Large intestine (tissue), 12 donors: ENCODE measurements at places on chromosomes 16 and 17. TPM values are rescaled to one million over a fixed set of nuclear protein-coding genes. Genes with fewer than 3 reads are reported as not detected.

Gene DNASE1L2
- polyA plus RNA-seq: 0.91 TPM

Gene ICAM2
- 15.1 TPM for polyA plus RNA-seq

Gene TNP2
- not detected for polyA plus RNA-seq

Gene CORO1A
- 36.7 TPM for polyA plus RNA-seq

Gene CLEC19A
- not detected for polyA plus RNA-seq

Gene GFER
- polyA plus RNA-seq: 48.5 TPM

Gene OR4D1
- polyA plus RNA-seq: 0.01 TPM

Gene CDC6
- 11.8 TPM for polyA plus RNA-seq

Gene KRT26
- not detected for polyA plus RNA-seq

Gene CYBA
- 195 TPM for polyA plus RNA-seq

Gene FAM83G
- polyA plus RNA-seq: 35.6 TPM

Gene DNAI2
- 0.07 TPM for polyA plus RNA-seq

Gene PITPNM3
- 1.4 TPM for polyA plus RNA-seq

Gene SLC25A10
- 42.2 TPM for polyA plus RNA-seq

DNA sequence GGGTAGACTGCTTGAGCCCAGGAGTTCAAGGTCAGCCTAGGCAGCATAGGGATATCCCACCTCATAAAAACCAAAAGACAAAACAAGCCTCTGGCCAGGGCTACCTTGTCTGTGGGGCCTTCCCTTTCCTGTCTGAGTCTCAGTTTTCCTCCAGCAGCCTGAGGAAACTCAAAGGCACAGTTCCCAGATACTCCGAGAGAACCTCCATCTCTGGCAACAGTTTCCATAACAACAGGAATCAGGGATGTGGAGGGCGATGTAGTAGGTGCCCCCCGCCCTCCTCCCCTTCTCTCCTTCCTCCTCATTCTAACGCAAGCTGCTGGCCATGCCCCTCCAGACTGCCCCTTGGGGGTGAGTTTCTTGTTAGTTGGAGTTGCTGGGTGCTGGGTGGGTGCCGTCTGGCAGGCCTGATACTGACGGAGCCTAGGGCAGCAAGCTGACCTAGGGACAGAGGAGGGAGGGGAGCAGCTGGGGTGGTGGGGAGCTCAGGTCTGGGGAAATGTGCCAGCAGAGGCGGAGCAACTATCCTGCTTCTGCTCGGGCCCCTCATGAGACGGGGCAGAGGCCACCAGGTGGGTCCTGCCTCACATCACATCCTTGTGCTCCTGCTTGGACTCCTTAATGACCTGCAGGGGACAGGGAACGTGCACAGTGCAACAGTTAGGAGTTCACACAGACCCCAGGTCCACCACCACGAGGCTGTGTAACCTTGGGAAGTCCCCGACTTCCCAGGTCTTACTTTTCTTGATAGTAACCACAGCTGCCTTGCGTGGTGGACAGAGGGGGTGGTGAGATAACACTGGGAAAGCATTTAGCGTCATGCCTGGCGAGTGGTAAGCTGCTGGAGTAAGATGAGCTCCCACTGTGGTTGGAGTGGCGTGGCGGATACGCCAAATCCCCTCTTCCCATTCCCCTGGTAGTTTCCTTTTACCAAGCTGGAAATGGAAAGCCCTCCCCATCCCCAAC is 7.8 kb upstream of the EFTUD2 start:
- H3K36me3 ChIP-seq: no peaks in the 10 kb centered on the region
- H3K4me1 ChIP-seq: peaks cover 33% of the 10 kb centered on the region
- H3K4me3 ChIP-seq: no peak overlapping the region
- peaks cover 7% of the 10 kb centered on the region for H3K27me3 ChIP-seq
- no peak for DNase-seq
- H3K27ac ChIP-seq: no peak overlapping the region

DNA sequence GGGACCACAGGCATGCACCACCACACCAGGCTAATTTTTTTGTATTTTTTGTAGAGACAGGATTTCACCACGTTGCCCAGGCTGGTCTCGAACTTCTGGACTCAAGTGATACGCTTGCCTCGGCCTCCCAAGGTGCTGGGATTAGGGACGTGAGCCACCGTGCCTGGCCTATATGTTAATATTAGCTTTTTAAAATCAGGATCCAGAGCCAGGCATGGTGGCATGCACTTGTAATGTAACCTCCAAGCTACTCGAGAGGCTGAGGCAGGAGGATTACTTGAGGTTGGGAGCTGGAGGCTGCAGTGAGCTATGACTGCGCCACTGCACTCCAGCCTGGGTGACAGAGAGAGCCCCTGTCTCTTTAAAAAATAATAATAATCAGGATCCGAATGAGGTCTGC is 8.5 kb upstream of the ADCY7 start:
- H3K4me1 ChIP-seq: no peaks in the 10 kb centered on the region
- H3K36me3 ChIP-seq: no peaks in the 10 kb centered on the region
- no peaks in the 10 kb centered on the region for H3K27me3 ChIP-seq
- H3K4me3 ChIP-seq: no peak overlapping the region

DNA sequence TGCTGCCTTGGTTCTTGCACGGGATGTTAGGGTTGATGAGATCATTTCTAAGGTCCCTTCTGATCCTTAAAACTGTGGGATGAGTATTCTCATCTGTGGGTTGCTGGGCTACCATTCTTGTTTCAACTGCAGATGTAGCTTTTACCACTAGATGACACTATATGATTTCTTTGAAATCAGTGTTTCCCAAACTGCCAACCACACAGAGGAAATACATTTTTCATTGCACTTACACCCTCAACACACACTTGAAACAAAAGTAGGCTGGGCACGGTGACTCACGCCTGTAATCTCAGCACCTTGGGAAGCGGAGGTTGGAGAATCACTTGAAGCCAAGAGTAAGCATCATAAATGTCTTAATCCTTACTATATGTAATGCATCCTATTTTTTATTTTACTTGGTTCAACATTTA is 15.3 kb downstream of the LCMT1 start:
- H3K27me3 ChIP-seq: no peaks in the 10 kb centered on the region
- H3K4me3 ChIP-seq: no peak overlapping the region
- H3K27ac ChIP-seq: no peak overlapping the region
- H3K36me3 ChIP-seq: peaks cover 29% of the 10 kb centered on the region
- peak; percentile 65 for DNase-seq

GRCh38 chr16:85735225-85735635 is 15.7 kb downstream of the C16orf74 start:
- no peak overlapping the region for H3K4me3 ChIP-seq
- H3K27ac ChIP-seq: no peak overlapping the region

DNA sequence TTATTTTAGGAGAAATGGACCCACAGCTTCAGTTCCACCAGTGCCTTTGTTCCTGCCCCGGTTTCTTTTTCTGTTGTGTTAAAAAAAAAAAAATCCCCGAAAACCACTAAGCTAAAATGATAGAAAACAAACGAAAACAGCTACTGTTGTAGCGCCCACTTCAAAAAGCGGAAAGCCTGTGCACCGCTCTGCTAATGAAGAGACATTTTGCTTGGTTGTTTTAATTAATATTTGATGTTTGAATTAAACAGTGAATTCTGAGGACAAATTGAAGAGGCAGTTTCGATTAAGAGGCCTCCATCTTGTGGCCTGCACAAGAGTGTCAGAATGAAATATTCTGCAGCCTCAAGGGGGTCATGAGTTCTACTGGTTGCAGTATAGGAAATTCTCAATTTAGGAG is 186.7 kb downstream of the RPTOR start:
- H3K27ac ChIP-seq: no peak overlapping the region
- DNase-seq: no peak
- no peaks in the 10 kb centered on the region for H3K27me3 ChIP-seq
- no peak overlapping the region for H3K4me3 ChIP-seq
- H3K4me1 ChIP-seq: peaks cover 3% of the 10 kb centered on the region

GRCh38 chr17:70773258-70773657 is 603.9 kb downstream of the KCNJ2 start:
- H3K27me3 ChIP-seq: no peaks in the 10 kb centered on the region
- no peak overlapping the region for H3K4me3 ChIP-seq
- H3K36me3 ChIP-seq: no peaks in the 10 kb centered on the region
- no peak overlapping the region for H3K27ac ChIP-seq

DNA sequence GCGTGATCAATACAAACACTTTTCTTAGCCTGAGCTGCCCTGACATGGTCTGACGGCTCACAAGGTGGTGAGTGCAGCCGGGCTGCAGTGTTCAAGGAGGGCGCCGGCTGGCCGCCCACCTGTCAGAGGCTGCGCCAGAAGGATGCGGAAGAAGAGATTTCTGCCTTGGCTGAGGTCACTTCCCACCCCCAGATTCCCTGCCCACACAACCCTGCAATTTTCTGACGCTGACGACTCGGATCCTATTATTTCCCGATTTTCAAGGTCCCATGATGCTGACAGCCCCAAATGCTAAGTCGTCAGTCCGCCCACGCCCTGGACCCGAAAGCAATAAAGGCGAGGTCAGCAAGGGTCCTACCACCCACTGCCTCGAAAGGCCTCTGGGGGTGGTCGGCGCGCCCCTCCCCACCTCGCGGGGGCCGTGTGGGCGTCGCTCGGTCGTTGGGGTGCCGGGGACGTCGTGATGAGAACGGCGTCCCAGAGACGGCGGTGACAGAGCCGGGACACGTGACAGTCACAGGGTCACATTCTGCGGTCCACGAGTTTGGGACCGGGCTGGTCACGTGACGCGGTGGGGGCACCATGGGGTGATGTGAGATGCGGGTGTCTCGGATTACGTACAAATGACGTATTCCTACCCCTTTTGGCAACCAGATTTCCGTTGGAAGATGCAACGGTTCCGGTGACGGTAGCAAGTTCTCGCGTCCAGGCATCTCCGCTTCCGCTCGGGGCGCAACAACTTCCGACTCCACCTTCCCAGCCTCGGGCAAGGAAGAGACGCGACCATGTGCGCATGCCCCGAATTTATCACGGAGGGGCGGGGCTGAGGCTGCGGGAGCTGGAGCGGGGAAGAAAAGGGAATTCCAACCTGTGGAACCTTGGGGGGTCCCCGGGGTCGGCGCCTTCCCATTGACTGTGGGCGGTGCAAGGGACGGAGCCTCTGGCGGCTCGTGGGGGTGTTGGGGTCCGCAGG is at the start of gene STX4:
Gene STX4 (plus strand): TSS at position 823 of the 973 bp plus-strand sequence. CDS start 248 bp downstream, outside the sequence.
- peaks cover 26% of the 10 kb centered on the region for H3K36me3 ChIP-seq
- H3K27me3 ChIP-seq: no peaks in the 10 kb centered on the region
- peak; percentile 98 for DNase-seq
- H3K27ac ChIP-seq: peak within 1 kb of the TSS; percentile 90

- no peaks in the 10 kb centered on the region for H3K27me3 ChIP-seq
- no peak overlapping the region for H3K27ac ChIP-seq
- no peak overlapping the region for H3K4me3 ChIP-seq
- no peak for DNase-seq
Observed at GRCh38 chr16:84489131-84489530, 15.3 kb downstream of the MEAK7 start.

DNA sequence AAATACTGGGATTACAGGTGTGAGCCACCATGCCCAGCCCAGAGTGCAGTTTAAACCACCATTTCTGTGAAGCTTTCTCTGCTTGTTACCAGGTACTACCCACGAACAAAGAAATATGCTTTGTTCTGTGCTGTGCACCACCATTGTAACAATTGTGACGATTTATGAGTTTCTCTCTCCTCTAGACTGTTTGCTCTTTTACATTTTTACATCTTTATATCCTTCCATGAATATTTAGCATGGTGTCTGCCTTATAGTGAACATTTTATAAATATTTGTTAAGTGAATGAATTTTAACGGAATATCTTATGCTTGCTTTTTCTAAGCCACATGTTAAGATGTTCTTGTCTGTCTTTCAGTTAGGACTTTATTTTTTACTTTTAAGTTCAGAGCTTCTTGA is 60.3 kb downstream of the OMG start:
- no peak for DNase-seq
- H3K4me1 ChIP-seq: no peaks in the 10 kb centered on the region
- no peaks in the 10 kb centered on the region for H3K27me3 ChIP-seq
- H3K27ac ChIP-seq: no peak overlapping the region

- H3K4me3 ChIP-seq: no peak overlapping the region
- H3K4me1 ChIP-seq: peaks cover 5% of the 10 kb centered on the region
- no peaks in the 10 kb centered on the region for H3K27me3 ChIP-seq
- DNase-seq: no peak
- no peaks in the 10 kb centered on the region for H3K36me3 ChIP-seq
Observed at GRCh38 chr16:83004868-83005652, 378.3 kb downstream of the CDH13 start.

DNA sequence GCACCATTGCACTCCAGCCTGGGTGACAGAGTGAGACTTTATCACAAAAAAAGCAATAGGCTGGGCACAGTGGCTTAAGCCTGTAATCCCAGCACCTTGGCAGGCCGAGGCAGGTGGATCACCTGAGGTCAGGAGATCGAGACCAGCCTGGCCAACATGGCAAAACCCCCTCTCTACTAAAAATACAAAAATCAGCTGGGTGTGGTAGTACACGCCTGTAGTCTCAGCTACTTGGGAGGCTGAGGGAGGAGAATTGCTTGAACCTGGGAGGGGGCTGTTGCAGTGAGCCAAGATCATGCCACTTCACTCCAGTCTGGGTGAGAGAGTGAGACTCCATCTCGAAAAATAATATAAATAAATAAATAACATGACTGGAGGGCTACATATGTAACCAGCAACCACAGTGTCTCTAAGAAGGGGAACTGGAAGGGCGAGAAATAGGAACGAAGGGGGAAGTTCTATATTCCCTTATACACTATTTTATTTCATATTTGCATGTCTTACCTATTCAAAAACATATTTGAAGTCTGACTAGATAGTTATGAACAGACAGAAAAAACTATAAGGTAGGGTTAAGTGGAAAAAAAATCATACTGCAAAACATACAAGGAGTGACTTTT is 25.9 kb downstream of the MYH11 start:
- H3K4me1 ChIP-seq: no peaks in the 10 kb centered on the region
- no peaks in the 10 kb centered on the region for H3K36me3 ChIP-seq
- H3K4me3 ChIP-seq: no peak overlapping the region
- no peak overlapping the region for H3K27ac ChIP-seq
- no peak for DNase-seq
- no peaks in the 10 kb centered on the region for H3K27me3 ChIP-seq

GRCh38 chr16:1291576-1291974 is 17.9 kb upstream of the UBE2I start:
- H3K27ac ChIP-seq: no peak overlapping the region
- no peaks in the 10 kb centered on the region for H3K36me3 ChIP-seq
- H3K4me1 ChIP-seq: peaks cover 8% of the 10 kb centered on the region
- no peak overlapping the region for H3K4me3 ChIP-seq
- DNase-seq: no peak

DNA sequence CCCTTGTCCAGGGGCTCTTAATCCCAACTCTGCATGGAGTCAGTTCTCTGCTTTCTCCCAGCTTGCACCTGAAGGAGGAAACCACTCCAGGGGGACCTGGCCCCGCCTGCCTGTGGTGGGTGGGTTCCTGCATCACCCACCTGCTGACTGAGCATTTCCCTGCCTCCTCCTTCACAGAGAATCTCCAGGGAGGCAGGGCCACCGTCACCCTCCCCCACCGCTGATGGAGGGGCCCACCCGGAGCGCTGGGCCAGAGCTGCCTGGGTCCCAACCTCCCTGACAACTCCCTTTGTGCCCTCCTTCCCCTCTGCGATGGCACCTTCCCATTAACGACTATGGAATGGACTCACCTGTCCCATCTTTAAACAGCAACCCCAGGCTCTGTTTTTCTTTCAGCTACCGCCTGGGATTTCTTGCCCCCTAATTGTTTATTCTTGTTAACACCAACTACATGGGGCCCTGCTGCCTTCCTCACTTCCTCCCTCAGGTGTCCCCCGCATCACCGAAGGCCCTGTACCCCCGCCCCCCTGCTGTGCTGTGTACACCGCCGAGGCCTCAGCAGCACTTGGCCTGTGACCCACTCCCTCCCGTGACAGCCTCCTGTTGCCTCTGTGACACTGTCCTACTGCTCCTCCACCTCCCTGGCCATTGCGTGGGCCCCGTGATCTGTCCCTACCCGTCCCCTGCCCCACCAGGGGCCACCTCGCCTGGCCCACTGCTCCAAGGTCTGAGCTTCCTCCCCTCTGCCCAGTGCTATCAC is 842 bp upstream of the TEDC2 start:
- H3K36me3 ChIP-seq: peaks cover 22% of the 10 kb centered on the region
- H3K4me1 ChIP-seq: peaks cover 12% of the 10 kb centered on the region
- no peaks in the 10 kb centered on the region for H3K27me3 ChIP-seq
- H3K4me3 ChIP-seq: peak overlapping the region; percentile 59
- DNase-seq: no peak
